ENCODE measurements at places on chromosomes 5 and 9. TPM values are rescaled to one million over a fixed set of nuclear protein-coding genes. Genes with fewer than 3 reads are reported as not detected.

Gene S1PR3
- not detected for polyA plus RNA-seq

Gene LIFR
- not detected for polyA plus RNA-seq

Gene FSTL4
- polyA plus RNA-seq: not detected

Gene IL3
- polyA plus RNA-seq: not detected

Gene GRAMD2B
- polyA plus RNA-seq: 1.4 TPM

Gene LIX1
- not detected for polyA plus RNA-seq

GRCh38 chr5:83973925-83974815 lies 253.5 kb upstream of the HAPLN1 start:
- H3K4me3 ChIP-seq: no peak overlapping the region
- no peaks in the 10 kb centered on the region for H3K4me1 ChIP-seq
- DNase-seq: no peak
- no peaks in the 10 kb centered on the region for H3K27me3 ChIP-seq
- H3K36me3 ChIP-seq: no peaks in the 10 kb centered on the region
- H3K27ac ChIP-seq: no peak overlapping the region

DNA sequence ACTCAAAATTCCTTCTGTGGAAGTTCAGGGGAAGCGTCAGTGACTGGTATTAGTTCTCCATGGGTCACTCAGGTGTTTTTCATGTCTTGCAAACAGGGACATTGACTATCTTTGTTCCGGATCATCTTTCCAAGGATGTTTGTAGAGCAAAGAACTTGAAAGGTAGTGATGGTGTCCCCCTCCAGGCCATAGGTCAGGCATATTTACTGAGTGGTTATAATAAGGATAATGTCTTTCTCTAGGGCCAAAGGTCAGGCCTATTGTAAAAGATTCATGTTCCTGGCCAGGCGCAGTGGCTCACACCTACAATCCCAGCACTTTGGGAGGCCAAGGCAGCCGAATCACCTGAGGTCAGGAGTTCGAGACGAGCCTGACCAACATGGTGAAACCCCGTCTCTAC lies 614.8 kb downstream of the KIF4B start:
- no peak overlapping the region for H3K4me3 ChIP-seq
- DNase-seq: no peak
- no peaks in the 10 kb centered on the region for H3K36me3 ChIP-seq

- H3K36me3 ChIP-seq: no peaks in the 10 kb centered on the region
- H3K27me3 ChIP-seq: no peaks in the 10 kb centered on the region
- H3K4me1 ChIP-seq: peaks cover 7% of the 10 kb centered on the region
These were observed 65.3 kb downstream of the MARCHF3 start for GRCh38 chr5:126965061-126965475.

DNA sequence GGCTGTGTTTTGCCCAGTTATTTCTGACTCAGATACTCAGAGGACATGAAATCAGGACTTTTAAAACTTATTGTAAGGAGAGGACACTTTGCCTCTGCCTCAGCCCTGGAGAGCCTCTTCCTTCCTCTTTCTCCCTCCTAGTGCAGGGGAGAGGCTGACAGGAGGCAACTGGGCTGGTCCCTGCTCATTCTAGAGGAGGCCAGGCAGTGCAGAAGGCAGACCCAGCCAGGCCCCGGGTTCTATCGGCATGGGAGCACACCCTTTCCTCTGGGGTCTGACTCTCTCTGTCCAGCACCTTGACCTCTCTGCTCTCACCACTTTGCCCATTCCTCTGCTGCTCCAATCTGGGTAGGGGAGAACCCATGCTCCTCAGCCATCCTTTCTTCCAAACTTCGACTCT lies 16.0 kb upstream of the SMIM32 start:
- H3K36me3 ChIP-seq: no peaks in the 10 kb centered on the region
- no peak overlapping the region for H3K4me3 ChIP-seq
- H3K27ac ChIP-seq: no peak overlapping the region

DNA sequence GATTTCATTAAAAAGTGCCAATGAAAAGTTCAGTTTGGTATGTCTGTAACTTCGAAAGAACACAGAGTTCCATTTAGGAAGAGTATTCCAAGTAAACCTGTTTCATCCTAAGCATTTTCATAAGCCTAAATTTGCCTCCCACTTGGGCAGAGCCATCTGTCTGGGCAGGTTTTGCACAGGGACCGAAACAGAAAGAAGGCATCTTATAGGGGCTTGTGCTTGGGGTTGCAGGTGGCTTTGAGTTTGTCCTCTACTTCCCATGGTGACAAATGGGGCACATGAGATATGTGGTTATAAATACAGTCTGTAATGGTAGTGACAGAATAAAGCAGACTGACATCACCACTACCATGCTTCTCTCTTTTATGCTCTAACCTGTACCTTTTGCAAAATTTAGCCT lies 63.7 kb downstream of the MCTP1 start:
- no peak for DNase-seq
- H3K4me3 ChIP-seq: no peak overlapping the region
- H3K4me1 ChIP-seq: no peaks in the 10 kb centered on the region

DNA sequence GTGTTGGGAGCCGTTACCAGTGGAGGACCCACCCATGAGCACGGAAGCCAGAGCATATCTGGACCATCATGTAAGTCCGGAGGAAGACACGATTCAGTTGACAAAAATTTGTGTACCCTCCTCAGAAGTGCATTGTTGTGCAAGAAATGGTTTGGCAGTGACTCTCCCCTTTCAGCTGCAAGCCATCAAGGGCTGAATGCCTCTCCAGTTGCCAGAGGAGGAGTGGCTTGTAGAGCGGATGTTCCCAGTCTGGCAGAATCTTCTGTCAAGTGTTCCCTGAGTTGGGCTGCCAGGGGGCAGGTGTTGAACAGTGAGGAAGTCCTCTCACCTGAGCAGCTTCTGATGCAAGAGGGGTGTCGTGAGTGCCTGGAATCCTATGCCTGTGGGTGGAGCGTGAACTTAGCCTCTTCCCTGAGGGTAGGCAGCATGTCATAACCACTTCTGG lies 27.6 kb upstream of the CDKN2AIPNL start:
- no peak overlapping the region for H3K4me3 ChIP-seq
- H3K27me3 ChIP-seq: peaks cover 2% of the 10 kb centered on the region
- peaks cover 18% of the 10 kb centered on the region for H3K4me1 ChIP-seq
